ENCODE measurements at places on chromosomes 1 and 21. TPM values are rescaled to one million over a fixed set of nuclear protein-coding genes. Genes with fewer than 3 reads are reported as not detected.

DNA sequence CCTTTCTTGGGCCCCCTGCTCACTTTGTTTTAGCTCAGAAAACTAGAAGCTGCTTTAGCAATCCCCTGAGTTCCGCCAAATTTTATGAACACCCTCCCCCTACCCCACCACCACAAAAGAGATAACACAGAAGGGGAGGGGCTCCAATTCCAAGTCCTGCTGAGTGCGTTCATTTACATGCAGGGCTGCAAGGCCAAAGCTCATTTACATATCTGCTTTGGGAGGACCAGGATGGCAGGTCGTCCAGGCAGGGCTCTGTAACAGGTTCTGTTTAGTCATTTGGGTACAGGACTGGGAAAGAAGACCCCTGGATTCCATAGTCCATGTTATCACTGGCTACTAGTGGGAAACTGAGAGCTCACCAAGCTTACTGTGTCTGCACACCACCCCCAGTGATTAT, 35.9 kb upstream of the KIF21B start:
- DNase-seq, result no peak

DNA sequence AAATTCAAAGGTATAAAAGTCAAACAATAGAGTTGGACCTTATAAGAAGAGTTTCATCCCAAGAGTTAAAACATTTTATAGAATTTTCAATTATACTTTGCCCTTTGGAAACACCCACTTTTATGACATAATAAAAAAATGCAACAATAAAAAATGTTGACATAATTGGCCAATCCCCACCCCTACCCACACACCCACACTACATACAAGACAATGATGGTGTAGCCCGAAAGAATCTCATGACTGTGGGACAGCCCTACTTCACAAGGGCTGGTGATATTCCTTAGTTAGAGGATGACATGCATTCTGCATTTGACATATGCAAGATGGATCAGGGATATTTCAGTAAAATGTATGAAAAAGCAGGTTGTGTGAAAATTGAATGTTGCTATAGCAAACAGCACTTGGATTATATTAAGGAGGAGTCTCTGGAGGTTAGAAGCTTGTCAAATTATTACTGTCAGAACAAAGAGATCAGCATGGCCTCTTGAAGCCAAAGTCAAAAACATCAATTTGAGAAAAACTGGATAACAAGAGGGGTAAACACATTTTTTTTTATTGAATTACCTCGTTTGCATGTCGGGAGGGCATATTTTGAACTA, 133.0 kb upstream of the SAMSN1 start:
- DNase-seq, result no peak

DNA sequence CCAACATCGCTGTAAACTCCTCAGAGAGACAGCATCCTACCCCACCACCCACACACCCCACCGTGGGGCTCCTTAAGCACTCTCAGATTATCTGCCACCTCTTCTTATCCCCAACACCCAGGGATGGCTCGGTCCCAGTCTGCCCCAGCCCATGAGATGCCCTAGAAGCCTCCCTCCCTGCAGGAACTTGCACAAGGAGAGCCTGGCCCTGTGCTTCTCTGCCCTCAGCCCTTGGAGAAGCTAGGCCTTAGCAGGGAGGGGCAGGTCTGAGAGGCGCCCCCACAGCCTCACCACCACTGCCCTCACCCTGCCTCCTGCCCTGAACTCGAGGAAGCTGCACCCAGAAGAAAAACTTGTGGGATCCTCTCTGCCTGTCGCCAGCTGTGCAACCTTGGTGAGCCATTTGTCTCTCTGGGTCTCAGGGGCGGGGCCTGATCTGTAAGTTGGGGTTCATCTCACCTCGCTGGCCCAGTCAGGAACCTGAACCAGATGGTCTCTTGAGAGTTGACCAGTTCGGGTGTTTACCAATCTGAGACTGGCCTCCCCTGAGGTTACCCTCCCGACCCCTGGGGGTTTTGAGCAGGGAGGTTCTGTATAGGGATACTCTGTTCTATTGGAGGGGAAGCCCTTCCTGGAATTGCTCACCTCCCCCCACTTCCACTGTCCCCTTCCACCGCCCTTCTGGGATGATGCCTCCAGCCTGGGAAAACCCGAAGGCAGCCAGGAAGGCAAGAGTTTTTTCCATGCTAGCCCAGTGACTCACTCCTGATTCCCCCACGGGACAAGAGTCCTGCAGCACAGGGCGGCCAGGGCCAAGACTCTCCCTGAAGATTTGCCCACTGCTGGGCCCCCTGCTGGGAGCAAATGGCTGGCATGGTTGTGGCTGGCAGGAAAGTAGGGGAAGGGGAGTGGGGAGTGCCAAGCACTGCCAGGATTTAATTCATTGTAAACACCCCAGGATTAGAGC, at the start of gene S100A3:
Gene S100A3 (minus strand): TSS at position 537 of the 967 bp plus-strand sequence. CDS start 773 bp downstream, outside the sequence.
- DNase-seq, result peak; percentile 88

DNA sequence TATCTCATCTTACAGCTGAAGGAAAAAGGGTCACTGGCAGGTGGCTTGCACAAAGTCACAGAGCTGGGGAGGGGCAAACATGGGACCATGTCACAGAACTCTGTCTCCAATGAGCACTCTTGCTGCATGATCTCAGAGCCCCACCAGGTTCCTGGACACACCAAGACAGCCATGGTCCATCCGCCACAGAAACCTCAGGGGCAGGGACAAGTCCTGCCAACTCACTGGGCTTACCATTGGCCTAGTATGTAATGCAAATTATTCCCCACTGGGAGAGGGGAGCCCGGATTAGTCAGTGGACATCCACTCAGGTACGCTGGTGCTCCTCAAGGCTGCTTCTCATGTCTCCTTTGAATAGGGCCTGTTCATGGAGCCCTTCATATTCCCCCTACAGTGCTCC, 14.2 kb downstream of the S100A7A start:
- no peak for DNase-seq

DNA sequence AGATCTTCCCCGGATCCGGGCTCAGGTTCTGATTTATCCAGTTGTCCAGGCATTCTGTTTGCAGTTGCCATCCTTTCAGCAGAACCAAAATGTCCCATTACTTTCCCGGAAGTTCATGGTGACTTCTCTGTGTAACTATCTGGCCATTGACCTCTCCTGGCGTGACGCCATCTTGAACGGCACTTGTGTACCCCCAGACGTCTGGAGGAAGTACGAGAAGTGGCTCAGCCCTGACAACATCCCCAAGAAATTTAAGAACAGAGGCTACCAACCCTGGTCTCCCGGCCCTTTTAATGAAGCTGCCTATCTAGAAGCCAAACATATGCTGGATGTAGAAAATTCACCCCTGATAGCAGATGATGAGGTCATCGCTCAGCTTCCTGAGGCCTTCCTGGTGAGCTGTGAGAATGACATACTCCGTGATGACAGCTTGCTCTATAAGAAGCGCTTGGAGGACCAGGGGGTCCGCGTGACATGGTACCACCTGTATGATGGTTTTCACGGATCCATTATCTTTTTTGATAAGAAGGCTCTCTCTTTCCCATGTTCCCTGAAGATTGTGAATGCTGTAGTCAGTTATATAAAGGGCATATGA, 22.4 kb downstream of the AADACL4 start:
- no peak for DNase-seq

The TMEM82 gene
- total RNA-seq, result 0.13 TPM

DNA sequence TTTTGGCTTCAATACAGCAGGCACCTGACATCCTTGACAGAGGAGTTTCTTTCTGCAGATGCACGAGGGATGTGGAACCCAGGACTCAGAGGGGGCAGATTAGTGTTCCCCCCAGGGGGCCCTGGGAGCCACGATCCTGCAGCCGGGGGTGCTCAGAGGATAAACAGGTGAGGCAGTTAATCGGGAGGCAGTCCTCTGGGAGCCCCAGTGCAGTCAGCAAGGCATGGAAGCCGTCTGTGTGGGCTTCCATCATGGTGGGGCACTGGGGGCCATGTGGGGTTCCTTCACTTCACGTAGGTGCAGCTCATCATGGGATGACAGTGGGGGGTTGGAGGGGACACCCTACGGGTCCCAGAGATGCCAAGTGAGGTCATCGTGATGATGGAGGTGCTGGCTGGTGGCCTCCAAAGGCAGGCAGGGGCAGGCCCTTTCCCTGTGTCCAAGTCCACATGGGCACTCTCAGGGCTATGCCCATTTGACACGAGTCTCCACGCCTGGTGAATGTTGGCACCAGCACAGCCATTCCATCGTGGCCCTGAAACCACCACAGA, 59.3 kb upstream of the ABCG1 start:
- no peak for DNase-seq

DNA sequence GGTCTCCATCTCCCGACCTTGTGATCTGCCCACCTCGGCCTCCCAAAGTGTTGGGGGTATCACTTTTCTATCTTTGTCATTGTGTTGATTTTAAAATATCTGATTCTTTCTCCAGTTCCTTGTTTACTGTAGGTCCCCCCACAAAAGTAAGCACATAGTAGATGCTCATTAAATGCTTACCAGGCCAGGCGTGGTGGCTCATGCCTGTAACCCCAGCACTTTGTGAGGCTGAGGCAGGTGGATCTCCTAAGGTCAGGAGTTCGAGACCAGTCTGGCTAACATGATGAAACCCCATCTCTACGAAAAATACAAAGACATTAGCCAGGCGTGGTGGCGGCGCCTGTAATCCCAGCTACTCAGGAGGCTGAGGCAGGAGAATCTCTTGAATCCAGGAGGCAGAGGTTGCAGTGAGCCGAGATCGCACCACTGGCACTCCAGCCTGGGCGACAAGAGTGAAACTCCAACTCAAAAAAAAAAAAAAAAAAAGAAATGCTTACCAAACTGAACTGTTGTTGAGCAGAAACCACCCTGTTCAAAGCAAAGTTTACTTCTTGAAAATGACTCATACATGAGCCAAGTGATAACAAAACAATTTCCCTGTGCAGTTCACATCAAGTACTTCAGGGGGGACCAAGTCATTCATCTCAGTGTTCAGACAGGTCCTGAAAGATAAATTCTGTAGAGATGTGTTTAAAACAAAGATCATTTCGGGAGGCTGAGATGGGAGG, 24.3 kb upstream of the NID1 start:
- DNase-seq, result peak; percentile 40

- no peak for DNase-seq
Observed at GRCh38 chr1:81254560-81254959, 546.2 kb upstream of the ADGRL2 start.
